ENCODE measurements at places on chromosomes 13 and 19. TPM values are rescaled to one million over a fixed set of nuclear protein-coding genes. Genes with fewer than 3 reads are reported as not detected.
A peak's percentile ranks its signal among the peaks of the same experiment; 100 is the strongest.

WIZ gene
- 2.9 TPM for total RNA-seq

EBI3 gene
- 5.7 TPM for total RNA-seq

CKM gene
- 2.3 TPM for total RNA-seq

PROZ gene
- 0.05 TPM for total RNA-seq

TRPM4 gene
- 3.7 TPM for total RNA-seq

ZNF492 gene
- 2.0 TPM for total RNA-seq

OR7D2 gene
- total RNA-seq: under 0.01 TPM

CPB2 gene
- total RNA-seq: 0.05 TPM

DNA sequence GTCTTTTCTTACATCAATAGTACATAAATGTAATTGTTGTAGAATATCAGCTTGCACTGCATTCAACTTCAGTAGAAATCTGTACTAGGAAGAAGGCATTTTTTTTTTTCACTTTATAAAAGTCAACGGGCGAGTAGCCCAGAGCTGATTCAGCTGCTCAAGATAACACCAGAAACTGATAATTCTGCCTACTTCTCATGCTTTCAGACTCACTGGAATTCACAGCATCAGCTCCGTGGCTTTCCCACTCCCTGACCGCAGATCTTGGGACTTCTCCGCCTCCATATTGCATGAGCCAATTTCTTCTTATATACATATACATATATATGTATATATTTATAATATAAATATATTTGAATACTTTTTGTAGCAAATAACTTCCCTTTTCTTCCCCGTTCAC lies 263.1 kb upstream of the RXFP2 start:
- H3K4me3 ChIP-seq: no peak overlapping the region
- H3K27me3 ChIP-seq: no peaks in the 10 kb centered on the region

GRCh38 chr19:5345895-5346386 lies 5.3 kb upstream of the PTPRS start:
- H3K27me3 ChIP-seq: peaks cover 23% of the 10 kb centered on the region
- H3K4me3 ChIP-seq: no peak overlapping the region
- H3K27ac ChIP-seq: no peak overlapping the region
- DNase-seq: no peak
- H3K36me3 ChIP-seq: no peaks in the 10 kb centered on the region

GRCh38 chr13:114144606-114145244 lies 12.3 kb upstream of the RASA3 start:
- DNase-seq: no peak
- H3K4me3 ChIP-seq: no peak overlapping the region
- no peaks in the 10 kb centered on the region for H3K36me3 ChIP-seq
- H3K27me3 ChIP-seq: no peaks in the 10 kb centered on the region
- H3K4me1 ChIP-seq: peaks cover 42% of the 10 kb centered on the region
- H3K27ac ChIP-seq: peak overlapping the region; percentile 18

DNA sequence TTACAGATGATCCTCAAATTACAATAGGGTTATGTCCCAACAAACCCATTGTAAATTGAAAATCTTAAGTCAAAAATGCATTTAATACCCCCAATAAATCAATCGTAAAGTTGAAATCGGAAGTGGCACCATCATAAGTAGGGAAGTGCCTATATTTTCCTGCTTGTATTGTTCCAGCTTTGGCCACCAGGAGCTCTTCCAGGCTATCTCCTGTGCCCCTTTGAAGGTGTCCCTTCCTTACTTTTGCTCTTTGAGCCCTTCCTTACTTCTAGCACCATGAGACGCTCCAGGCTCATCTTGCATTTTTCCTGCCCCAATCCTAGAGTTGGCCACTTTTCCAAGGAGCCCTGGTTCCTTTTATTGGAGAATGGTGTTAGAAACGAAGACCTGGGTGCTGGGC lies 163.0 kb upstream of the TSC22D1 start:
- H3K36me3 ChIP-seq: no peaks in the 10 kb centered on the region
- H3K4me3 ChIP-seq: no peak overlapping the region
- no peaks in the 10 kb centered on the region for H3K27me3 ChIP-seq
- no peak overlapping the region for H3K27ac ChIP-seq

DNA sequence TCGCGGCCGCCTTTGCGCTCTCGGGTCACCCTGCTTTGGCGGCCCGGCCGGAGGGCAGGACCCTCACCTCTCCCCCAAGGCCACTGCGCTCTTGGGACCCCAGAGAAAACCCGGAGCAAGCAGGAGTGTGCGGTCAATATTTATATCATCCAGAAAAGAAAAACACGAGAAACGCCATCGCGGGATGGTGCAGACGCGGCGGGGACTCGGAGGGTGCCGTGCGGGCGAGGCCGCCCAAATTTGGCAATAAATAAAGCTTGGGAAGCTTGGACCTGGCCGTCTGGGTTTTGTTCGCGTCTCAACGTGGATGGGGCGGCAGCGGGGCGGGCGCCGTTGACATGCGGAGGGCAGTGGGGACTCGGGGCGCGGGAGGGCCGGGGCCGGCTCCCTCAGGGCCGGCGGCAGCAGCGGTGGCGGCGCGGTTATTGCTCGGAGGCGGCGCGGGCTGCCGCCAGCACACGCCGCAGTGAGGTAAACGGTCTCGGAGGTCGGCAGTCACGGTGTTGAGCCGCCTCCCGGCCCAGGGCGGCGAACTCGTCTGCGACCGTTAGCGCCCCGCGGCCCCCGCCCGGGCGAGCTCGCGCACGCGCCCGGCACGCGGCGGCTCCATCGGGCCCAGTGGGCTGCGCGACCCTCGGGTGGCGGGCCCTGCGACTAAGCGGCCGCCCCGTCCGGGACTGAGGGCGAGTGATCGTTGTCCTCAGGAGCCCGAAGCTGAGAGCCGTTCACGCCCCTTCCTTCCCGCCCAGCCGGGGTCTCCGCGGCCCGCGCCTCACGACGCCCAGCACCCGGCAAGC lies 9.4 kb downstream of the CBARP start:
- DNase-seq: no peak
- no peaks in the 10 kb centered on the region for H3K4me1 ChIP-seq
- peaks cover 30% of the 10 kb centered on the region for H3K36me3 ChIP-seq
- H3K27me3 ChIP-seq: no peaks in the 10 kb centered on the region

- no peak overlapping the region for H3K4me3 ChIP-seq
- H3K27me3 ChIP-seq: no peaks in the 10 kb centered on the region
- H3K36me3 ChIP-seq: no peaks in the 10 kb centered on the region
- H3K4me1 ChIP-seq: peaks cover 8% of the 10 kb centered on the region
- H3K27ac ChIP-seq: no peak overlapping the region
- no peak for DNase-seq
Measured at GRCh38 chr13:106570299-106570852, 2.4 kb upstream of the ARGLU1 start.

DNA sequence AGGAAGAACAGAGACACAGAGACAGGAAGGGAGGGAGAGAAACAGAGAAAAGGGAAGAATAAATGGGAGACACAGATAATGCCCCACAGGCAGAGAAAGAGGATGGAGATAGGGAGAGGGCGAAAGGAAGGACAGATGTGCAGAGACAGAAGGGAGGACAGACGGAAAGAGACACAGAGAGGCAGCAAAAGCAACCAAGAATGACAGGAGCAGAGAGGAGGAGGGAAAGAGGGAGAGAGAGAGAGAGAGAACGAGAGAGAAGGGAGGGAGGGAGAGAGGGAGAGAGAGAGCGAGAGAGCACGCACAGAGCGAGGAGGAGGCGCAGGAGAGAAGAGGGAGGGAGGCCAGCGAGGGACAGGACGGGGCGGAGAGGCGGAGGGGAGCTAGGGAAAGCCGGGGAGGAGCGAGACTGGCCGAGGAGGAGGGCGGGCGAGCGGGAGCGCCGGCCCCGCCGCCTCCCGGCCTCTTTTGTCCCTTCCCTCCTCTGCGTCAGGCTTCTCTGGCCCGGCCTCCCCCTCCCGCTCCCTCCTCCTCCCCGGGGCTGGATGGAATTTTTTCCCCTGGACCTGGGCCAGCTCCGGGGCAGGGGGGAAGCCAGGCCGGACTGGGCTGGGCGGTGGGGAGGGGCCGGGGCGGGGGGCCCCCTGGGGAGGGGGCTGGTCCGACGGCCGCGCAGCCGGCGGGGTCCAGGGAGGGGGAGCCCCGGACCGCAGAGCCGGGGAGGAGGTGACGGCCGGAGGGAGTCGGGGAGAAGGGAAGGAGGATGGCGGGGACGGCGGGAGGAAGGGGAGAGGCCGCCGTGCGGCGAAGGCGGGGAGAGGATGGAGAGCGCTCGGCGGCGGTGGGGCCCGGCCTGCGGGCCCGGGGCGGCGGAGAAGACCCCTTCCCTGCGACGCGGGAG lies 4.2 kb upstream of the SPACA6 start:
- peaks cover 15% of the 10 kb centered on the region for H3K4me1 ChIP-seq
- peak overlapping the region; percentile 6 for H3K27ac ChIP-seq
- no peaks in the 10 kb centered on the region for H3K36me3 ChIP-seq

DNA sequence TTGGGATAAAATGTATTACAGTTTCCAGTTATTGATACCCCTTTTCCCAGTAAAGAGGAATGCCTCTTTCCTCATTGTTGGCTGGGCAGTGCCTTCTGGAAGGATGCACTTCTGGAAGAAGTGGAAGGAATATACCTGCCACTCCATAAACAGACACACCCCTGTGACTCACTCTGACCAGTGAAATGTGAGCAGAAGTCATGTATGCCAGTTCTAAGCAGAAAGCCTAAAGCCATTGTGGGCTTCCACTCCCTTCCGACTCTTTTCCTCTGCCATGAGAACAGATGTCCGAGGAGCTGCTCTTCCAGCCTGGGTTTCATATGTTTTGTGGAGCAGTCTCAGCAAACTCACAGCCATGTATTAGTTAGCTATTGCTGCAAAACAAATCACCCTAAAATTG lies 166.1 kb upstream of the SERP2 start:
- no peak overlapping the region for H3K4me3 ChIP-seq
- peaks cover 6% of the 10 kb centered on the region for H3K4me1 ChIP-seq
- no peak for DNase-seq
- H3K36me3 ChIP-seq: no peaks in the 10 kb centered on the region
- no peaks in the 10 kb centered on the region for H3K27me3 ChIP-seq

- DNase-seq: no peak
- H3K4me1 ChIP-seq: no peaks in the 10 kb centered on the region
- no peak overlapping the region for H3K4me3 ChIP-seq
- no peak overlapping the region for H3K27ac ChIP-seq
- H3K27me3 ChIP-seq: no peaks in the 10 kb centered on the region
- no peaks in the 10 kb centered on the region for H3K36me3 ChIP-seq
Measured at GRCh38 chr19:30791088-30791487, 418.9 kb downstream of the ZNF536 start.

DNA sequence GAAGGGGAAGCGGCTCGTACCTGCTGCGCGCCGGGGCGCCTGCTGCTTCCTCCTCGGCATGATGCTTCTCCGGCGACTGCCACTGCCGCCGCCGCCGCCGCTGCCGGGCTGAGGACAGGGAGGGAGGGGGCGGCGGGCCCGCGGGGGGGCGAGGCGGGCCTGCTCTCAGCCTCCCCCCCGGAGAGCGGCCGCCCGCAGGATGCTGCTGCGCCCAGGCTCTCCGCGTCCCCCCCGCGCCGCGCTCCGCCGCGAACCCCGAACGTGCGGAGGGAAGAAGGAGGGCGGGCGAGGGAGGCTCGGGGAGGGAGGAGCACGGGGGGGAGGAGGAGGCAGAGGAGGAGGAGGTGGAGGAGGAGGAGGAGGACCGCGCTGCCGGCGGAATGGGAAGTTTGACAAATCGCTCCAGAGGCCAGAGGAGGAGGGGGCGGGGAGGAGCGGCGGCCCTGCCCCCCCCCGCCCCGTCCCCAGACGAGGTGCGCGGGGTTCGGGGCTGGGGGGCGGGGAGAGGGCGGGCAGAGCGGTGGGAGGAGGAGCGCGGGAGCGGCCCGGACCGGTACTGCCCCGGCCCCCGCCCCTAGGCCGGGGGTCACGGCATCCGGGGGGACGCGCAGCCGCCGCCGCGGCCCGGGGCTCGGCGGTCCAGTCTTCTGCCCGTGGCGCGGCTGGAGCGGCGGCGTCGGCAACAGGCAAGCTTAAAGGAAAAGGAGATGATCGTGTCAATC lies at the start of gene TSHZ3:
TSS of gene TSHZ3 (minus strand) at position 277 of the 722 bp plus-strand sequence. CDS start at position 60, 217 bp downstream.
- no peaks in the 10 kb centered on the region for H3K36me3 ChIP-seq
- H3K27ac ChIP-seq: no peak within 1 kb of the TSS
- no peak for DNase-seq
- no peaks in the 10 kb centered on the region for H3K4me1 ChIP-seq

- DNase-seq: no peak
- no peaks in the 10 kb centered on the region for H3K27me3 ChIP-seq
- no peaks in the 10 kb centered on the region for H3K36me3 ChIP-seq
- no peaks in the 10 kb centered on the region for H3K4me1 ChIP-seq
- H3K27ac ChIP-seq: no peak overlapping the region
Measured at GRCh38 chr13:98766697-98767096, 14.2 kb upstream of the SLC15A1 start.

DNA sequence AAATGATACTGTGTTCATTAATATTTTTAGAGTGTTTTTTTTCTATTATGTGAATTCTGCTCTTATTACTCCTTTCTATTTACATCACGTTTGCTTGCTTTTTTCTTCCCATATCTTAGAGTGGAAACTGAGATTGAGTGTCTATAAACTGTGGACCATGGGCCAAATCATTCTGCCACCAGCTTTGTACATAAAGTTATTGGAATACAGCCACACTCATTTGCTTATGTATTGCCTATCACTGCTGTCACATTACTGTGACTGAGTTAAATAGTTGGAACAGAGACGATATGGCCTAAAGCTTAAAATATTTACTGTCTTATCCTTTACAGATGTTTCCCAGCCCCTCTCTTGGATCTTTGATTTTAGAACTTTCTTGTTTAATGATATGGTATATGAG lies 260.4 kb downstream of the MAB21L1 start:
- no peaks in the 10 kb centered on the region for H3K27me3 ChIP-seq
- H3K4me1 ChIP-seq: no peaks in the 10 kb centered on the region
- DNase-seq: no peak

DNA sequence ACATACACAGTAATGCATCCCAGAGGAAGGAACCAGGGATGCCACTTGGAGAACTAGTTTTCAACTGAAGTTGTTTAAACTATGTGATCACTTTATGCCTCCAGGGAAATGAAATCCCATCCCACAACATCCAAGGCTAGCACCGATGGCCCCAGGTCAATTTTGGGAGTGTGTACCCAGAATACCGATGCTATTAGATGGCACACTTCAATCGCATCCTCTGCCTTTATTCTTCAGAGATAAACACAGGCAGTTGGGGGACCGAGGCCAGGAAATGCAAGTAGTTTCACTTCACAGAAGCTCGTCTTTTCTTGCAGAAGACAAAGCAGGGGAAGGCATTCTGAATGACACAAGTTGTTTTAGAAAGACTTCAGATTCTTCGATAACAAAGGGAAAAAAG lies 13.8 kb downstream of the STK24 start:
- H3K27ac ChIP-seq: peak overlapping the region; percentile 90
- peak overlapping the region; percentile 7 for H3K4me3 ChIP-seq
- H3K36me3 ChIP-seq: peaks cover 11% of the 10 kb centered on the region
- H3K27me3 ChIP-seq: no peaks in the 10 kb centered on the region
- H3K4me1 ChIP-seq: peaks cover 46% of the 10 kb centered on the region
